AG09319 (cell line): ENCODE measurements at places on chromosomes 1 and 21.
A peak's percentile ranks its signal among the peaks of the same experiment; 100 is the strongest.

DNA sequence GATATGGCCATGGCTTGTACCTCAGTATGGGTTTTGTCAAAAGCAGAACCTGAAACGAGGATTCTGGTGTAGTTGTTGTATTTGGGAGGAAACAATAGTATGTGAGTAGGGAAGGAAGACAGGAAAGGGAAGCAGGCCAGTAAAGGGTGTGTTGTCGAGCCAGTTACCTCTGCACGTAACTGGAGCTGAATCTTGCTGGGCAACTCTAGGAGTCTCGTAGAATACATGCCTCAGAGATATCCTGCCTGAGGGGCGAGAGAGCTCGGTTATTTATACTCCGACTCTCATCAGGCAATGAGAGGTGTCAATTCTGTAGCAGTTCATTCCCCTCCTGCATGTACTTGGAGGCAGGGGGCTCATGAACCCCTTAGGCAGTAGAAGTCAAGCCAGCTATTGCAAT, 45.9 kb upstream of the KIF26B start:
- DNase-seq, result no peak

- no peak for DNase-seq
Observed at GRCh38 chr1:39106801-39107327, 80.7 kb downstream of the NDUFS5 start.

GRCh38 chr1:11187931-11188330, 1.2 kb upstream of the ANGPTL7 start:
- no peak for DNase-seq

DNA sequence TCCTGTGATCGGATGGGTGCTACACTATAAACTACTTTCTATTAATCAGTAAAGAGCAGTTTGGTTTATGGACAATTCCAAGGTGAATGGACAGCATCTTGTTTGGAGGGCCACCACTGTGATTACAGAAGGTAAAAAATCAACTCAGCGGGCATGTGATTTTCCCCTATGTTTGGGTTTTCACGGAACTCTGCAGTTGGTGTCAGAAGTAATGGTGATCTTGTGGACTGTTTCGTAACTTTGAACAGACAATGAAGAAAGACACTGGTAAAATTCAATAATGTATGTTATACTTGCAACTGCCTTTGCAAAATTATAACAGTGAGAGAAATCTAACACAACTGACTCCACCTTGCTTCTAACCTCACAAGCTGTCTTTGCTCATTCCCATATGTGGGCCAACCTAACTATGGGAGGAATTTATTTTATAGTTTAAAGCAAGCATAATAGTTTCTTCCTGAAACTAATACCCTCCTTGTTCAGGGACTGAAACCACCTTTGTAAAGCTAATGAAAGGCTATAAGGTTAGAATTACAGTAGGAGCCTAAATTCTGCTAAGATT, 53.2 kb downstream of the TRIM33 start:
- no peak for DNase-seq

DNA sequence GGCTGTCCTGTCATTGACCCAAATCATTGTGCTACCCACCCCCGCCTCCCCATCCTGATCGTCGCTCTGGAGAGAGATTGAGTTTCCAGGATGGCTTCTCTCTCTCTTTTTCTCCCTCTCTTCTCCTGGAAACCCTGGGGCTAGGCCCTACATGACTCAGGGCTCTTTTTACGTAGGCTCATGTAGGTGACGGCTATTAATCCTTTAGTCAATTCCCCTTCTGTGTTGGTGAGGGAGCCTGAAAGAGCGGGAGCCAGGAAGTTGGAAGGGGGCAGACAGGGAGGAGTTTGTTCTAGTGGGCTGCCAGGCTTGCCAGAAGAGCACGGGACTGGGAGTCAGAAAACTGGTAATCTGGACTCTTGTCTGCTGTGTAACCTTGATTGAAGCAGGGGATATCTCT, 9.7 kb downstream of the ATP2B4 start:
- DNase-seq, result no peak

DNA sequence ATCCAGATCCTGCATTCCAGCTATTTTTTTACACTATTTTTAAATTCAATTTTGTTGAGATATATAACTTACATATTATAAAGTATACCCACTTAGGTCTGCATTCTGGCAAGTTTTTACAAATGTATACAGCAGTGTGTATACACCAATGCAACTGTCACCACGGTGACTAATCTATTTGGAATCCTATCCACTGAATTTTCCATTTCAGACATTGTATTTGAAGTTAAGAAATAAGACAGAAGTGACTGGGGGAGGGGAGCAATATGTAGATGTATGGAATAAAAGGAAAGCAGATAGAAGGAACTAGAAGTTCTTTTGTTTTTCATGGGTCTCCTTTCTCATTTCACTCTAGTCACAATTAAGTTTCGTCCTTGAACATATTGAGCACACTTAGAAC, 431.5 kb upstream of the CHRM3 start:
- DNase-seq, result no peak

DNA sequence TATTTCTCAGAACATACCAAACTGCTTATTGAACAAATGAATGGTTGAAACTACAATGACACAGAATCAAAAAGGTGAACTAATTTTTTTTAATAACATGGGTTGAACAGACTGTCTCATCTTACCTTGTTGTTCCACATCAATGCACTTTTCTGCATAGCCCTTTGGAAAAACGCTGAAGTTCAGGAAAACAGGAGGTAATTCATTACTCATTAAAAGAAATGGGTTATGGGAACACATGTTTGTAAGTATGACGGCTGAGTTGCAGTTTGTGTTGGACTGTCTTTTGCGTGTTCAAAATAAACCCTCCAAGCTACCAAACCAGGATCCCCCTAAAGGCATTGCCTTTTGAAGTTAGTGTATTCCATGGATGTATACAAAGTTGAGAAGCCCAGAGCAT, 514.9 kb upstream of the PKN2 start:
- no peak for DNase-seq

DNA sequence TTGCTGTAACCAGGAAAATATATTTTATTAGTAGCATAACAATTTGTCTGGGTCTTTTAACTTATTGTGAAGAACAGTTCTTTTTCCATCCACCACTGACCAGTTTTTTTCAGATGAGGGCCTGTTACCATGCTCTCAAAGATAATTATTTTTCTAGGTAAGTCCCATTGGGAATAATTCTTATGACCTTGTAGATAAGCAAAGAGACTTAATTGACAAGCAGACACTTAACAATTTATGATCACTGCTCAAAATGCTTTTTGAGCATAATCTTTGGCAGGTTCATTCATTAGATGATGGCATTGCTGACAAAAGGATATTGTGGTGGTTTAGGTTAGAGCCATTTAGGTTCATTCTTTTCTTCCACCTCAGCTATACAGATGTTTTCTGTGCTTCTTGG, 6.6 kb downstream of the SNX27 start:
- DNase-seq, result no peak

DNA sequence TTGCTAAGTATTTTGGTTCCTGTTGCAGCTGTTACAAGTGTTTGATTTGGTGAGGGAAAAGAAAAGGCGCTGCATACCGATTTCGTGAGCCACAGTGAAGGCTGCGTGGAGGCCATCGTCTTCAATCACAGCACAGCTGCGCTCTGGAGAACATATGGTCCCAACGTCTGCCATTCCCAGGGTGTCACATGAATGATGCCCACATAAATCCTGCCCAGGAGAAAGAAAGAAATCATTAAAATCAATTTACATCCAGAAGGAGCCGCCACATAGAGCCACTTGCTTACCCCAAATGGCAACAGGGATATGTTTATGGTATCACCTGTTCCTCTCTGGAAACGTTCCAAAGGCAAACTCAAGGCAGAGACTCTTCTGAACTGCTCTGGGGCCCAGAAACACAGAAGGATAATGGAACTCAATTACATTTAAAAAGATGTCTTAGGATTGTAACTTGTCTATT, 12.2 kb downstream of the ADAMTS5 start:
- DNase-seq, result no peak

- DNase-seq, result no peak
Observed at GRCh38 chr1:173954179-173954578, 37.1 kb upstream of the SERPINC1 start.

GRCh38 chr21:28900481-28900880, 92.2 kb downstream of the LTN1 start:
- DNase-seq, result no peak

DNA sequence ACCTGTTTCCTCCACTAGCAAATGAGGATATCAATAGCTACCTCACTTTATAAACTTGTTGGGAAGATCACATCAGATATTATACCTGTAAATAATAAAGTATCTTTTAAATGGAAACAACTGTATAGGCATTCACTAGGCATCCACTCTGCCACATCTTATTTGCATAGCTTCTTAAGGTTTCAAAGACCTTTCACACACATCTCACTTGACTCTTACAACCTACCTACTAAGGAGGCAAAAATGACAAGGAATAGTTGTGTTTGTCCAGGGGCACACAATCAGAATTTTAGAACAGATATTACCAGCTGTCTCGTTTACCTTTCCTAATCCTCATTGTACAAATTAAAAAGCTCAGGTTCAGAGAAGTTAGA, 51.5 kb downstream of the VANGL2 start:
- DNase-seq, result no peak

GRCh38 chr1:167645140-167645541, 15.1 kb downstream of the RCSD1 start:
- no peak for DNase-seq

DNA sequence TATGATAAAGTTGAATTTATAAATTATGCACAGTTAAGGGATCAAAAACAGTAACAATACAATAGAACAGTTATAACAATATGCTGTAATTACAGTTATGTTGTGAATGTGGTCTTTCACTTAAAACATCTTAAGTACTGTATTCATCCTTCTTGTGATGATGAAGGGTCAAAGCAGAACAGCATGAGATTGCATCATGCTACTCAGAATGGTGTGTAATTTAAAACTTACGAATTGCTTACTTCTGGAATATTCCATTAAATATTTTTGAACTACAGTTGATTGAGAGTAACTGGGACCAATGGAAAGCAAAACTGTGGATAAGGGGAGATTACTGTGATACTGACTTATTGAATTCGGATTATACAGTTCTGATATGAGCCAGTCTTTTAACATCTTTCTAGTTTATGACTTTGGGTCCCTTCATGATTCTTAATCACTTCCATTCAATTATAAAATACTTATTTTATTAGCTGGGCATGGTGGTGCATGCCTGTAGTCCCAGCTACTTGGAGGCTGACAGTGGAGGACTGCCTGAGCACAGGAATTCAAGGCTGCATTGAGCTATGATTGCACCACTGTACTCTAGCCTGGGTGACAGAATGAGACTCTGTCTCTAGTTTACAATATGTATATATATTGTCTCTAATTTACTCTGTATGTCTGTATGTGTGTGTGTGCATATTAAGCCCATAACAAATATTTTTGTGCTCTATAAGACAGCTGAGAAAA, 43.2 kb downstream of the ATP1B1 start:
- no peak for DNase-seq

DNA sequence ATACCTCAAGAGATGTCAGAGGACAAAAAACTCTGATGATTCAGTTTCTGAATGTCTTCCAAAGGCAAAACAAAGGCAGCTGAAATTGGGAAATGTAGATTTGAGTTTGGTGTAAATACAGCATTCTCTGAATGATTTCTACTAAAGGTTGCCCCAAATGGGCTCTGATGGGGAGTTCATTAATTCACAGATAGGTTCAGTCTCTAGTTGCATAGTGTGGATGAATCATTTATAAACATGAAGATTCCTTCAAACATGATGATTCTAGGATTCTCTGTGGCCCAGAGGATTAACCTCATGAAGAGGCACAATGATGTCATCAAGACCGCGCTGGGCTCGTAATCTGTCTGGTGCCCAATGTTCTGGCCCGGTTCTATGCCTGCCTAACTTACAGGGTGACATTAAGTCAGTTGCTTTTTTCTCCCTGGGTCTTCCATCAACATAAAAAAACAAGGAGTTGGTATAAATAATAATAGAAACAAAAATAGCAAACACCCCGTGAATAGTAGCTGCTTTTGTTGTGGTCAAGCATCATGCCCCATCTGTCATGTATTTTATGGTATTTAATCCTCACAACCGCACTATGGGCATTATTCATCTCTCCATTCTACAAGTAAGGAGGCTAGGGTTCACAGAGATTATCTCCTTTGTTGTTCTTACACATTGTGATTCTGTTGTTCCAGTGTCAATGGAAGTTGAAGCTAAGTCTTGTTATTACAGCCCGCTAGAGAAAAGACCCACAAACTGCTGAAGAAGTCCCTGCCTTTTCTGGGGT, 509.6 kb upstream of the USP24 start:
- peak; percentile 91 for DNase-seq

GRCh38 chr1:97841338-97841737, 79.5 kb downstream of the DPYD start:
- DNase-seq, result no peak

DNA sequence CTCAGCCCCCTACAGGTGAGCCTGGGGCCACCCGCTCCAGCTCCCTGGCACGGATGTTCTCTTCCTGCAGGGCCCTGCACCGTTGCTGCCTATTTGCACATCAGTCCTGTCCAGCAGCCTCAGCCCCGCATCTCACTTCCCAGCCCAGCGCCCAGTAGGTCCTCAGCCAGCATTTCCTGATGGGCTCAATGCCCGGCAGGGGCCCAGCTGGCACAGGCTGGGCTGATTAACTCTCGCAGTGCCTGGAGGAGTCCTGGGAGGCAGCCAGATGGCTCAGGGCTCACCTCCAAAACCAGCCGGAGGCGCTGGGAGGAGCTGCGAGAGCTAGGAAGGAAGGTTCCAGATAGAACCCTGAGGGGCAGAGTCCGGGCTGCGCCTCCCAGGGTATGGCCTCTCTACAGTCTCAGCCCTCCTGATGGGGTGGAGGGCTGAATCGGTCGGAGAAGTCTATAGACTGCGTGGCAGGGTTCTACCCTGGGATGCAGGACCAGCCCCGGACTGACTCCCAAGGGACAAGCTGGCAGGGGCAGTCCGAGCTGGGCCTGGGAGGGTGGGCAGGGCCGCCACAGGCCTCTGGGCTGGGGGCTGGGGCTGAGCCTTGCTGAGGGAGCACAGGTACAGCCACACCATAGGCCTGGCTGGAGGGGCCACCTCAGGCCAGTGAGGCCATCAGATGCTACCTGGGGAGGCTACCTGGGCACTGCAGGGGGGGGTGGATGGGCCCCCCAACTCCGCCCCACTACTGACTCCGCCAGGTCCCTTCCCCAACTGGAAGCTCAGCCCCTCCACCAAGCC, 19.2 kb upstream of the CLSTN1 start:
- no peak for DNase-seq

GRCh38 chr1:230335861-230336522, 90.1 kb downstream of the PGBD5 start:
- no peak for DNase-seq

- DNase-seq, result no peak
Observed at GRCh38 chr1:84861516-84861915, 31.5 kb downstream of the LPAR3 start.

- DNase-seq, result no peak
Observed at GRCh38 chr1:90106311-90106710, 111.4 kb downstream of the ZNF326 start.

- DNase-seq, result no peak
Observed at GRCh38 chr1:97925151-97925550, 4.3 kb upstream of the DPYD start.

GRCh38 chr1:40637470-40638007, 27.9 kb downstream of the RIMS3 start:
- no peak for DNase-seq

- no peak for DNase-seq
Observed at GRCh38 chr21:20308586-20309315, 689.5 kb upstream of the NCAM2 start.
